Activated naive CD8-positive, alpha-beta T cell treated with anti-CD3 and anti-CD28 coated beads, Interleukin-2, amount 50 U/mL, for 16 hours (primary cell): ENCODE measurements at places on chromosomes 12 and 14.

GRCh38 chr12:94326727-94327126 is 132.9 kb downstream of the CEP83 start:
- DNase-seq, result no peak

DNA sequence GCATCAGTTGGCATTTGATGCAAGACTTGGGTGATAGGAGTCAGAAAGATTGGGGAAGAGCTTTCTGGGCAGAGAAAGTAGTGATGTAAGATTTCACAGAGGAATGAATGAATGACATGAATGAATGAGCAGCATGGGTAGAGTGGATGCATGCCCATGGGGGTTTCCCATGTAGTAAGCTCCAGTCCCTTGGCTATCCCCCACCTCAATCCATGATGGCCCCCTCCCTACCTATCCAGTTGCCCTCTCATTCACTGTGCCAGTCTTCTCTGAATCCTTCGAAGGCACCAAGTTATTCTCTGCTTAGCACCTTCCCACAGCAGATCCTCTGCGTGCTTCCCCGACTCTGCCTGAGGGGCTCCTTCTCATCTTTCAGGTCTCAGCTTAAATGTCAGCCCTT is 32.0 kb downstream of the ERH start:
- no peak for DNase-seq

DNA sequence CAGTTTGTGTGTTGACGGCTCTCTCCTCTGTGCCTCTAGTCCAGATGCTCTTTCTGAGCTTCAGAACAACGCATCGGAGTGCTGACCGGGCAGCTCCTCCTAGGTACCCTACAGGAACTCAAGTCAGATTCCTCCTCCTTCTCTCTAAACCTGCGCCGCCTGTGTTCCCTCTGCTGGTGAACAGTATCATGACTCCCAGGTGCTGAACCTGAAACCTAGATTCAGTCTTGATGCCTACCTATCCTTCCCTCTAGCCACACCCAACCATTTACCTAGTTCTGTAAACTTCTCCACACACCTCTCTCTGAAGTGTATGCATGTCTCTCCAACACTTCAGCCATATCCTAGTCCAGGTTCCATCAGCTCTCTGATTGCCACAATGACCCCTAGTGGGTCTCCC is 112.7 kb downstream of the EFCAB11 start:
- DNase-seq, result no peak

GRCh38 chr12:119692410-119692809 is 24.5 kb downstream of the PRKAB1 start:
- DNase-seq, result no peak

DNA sequence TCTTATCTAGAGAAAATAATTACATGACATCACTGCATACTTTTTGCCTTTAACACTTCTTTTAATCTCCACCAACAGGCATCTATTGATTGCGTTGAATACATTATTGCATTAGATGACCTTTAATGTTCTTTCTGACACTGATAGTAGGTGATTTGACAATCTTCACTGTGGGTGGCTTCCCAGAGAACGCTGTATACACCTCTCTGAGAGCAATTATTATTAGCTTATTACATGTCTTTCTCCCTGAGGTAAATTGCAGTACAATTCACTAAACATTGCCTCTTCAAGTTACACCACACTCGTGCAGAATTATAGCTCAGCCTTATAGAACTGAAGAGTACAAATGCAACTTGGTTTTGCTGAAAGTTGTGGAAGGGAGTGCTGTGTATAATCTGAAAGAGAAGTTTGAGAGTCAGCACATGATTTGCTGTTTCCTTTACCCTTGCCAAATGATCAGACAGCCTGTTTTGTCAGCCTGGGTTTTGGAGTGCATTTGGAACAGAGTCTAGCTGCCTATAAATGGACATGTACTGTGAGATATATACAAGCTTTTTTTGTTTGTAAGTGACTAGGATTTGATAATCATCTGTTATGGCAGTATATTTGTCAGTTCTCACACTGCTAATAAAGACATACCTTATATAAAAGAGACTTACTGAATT is 369.2 kb downstream of the CCER1 start:
- DNase-seq, result no peak

- DNase-seq, result no peak
These were observed 48.7 kb upstream of the KITLG start for GRCh38 chr12:88628856-88629509.
